ENCODE measurements at places on chromosomes 13 and 19.

DNA sequence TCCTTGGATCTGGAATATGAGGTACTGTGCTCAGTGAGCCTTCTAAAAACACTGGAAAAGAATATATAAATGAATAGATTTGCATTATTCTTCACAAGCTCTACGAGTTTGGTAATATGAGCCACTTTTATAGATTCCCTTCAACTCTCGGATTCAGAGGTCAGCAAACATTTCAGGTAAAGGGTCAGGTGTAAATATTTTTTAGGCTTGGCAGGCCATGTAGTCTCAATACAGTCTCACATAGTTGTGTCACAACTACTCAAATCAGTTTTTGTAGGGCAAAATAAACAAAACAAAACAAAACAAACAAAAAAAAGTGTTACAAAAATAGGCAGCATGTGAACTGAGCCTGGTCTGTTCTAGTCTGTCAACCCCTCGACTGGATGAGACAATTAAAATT, 57.4 kb downstream of the PSPC1 start:
- DNase-seq: no peak

DNA sequence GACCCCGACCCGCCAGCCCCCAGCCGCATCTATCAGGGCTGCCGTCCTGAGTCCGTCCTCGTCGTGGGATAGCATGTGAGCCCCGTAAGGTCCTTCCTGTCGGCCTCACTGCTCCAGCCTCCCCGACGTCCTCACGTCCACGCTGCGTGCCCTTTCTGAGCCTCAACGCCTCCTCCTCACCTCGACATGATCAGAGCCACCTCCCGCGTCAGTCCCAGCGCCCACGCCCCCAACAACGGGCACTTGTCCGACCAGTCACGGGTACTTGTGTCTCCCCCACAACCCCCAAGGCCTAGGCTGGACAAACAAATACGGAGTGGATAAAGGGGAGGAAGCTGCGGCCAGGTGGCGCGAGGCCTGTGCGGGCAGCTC, 665 bp downstream of the ZNF497 start:
- DNase-seq: no peak

DNA sequence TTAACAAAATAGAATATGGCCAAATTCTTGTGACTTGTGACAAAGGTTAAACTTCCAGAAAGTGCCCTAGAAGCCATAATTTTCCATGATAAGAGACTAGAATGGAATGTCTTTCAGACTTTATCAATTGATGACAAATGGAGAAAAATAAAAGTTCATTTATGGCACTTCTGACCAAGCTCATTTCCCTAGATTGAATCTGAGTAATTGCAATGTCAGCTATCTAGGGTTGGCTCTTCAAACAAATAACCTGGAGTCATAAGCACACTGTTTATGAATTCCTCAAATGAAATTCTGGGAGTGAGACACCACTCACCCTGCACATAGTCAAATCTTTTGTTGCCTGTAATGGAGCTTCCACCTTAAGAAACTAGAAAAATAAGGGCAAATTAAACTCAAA, 11.4 kb downstream of the ARHGEF7 start:
- DNase-seq: no peak

DNA sequence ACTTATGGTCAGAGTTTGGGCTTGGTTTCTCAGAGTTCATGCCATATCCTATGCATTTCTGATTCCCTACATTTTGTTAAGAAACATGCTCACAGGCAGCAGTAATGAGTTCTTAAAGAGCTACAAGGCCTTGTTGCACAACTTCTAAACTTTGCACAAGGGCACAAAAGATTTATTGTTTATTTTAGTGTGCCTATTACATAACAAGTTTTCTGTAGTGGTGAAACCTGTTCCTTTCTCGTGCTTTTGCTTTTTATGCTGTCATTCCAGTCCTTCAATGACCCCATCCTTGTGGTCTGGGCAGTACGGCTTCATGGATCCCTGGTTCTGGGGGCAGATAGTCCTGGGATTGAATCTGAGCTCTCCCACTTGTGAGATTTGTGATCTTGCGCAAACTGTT, 17.8 kb downstream of the ZNF507 start:
- no peak for DNase-seq

DNA sequence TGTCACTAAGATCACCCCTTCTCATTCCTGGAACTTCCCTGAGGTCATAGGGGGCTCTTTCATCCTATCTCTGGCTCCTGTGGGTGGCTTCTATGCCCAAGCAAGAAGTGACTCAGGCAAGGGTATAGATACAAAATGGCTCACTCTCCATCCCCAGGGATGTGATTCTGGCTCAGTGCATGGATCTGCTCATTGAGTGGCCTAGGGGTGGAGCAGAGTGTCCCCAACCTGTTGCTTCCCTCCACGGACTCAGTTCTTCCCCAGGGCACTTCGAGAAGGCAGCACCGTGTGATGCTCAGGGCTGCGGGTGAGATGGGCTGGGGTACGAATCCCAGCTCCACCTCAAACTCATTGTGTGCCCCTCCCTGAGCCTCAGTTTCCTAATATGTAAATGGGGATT, 136.4 kb downstream of the PTPRS start:
- DNase-seq: no peak

GRCh38 chr19:12000152-12000981, 35.1 kb downstream of the ZNF433 start:
- DNase-seq: no peak

- no peak for DNase-seq
Measured at GRCh38 chr19:39940221-39940833, 5.9 kb upstream of the FCGBP start.

GRCh38 chr19:1452802-1453524, 3.0 kb downstream of the APC2 start:
- DNase-seq: no peak

DNA sequence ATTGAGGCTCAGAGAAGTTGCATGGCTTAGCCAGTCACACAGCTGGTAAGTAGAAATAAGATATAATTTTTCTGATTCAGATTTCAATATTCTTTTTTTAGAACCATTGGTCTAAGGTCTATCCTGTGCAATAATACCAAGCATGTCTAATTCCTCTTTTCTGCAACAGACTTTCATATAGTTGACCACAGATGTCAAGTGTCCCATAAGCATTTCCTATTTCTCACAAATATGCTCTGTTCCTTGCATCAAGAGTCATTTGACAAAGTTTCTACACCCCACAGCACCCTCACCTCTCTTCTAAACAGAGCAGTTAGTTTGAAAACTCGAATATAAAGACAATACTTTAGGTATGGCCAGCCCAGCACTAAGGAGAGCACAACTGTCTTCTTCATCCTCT, 26.8 kb upstream of the SACS start:
- no peak for DNase-seq

GRCh38 chr19:13705928-13706447, 58.3 kb upstream of the MRI1 start:
- DNase-seq: no peak

DNA sequence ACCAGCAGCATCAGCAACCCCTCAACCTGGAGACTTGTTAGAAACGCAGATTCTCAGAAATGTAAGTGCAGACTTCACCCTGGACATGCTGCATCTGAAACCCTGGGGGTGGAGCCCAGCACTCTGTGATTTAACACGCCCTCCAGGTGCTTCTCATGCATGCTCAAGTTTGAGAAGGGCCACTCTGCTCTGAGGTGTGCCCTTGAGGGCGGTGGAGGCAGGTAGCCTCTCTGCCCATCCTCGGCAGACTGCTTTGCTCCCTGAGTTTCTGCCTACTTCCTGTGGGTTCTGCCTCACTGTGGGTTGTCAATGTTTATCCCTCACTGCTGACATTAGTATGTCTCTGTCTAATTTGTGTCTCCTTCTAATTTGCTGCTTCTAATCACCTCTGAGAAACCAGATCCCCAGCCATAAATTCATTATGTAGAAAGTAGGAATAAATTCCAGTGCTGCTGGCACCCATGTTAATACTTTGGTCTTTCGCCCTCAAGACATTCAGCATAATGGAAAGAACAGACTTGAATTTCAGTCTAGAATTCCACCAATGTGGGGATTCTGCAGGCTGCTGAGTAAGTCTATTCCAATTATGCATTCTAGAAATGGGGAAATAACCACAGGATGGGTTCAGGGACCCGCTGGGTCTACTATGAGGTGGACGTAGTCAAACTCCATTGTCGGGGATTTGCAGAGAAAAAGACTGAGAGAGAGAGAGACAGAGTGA, 51.3 kb upstream of the CYSLTR2 start:
- no peak for DNase-seq

GRCh38 chr19:292951-293350, 1.7 kb upstream of the PLPP2 start:
- no peak for DNase-seq

DNA sequence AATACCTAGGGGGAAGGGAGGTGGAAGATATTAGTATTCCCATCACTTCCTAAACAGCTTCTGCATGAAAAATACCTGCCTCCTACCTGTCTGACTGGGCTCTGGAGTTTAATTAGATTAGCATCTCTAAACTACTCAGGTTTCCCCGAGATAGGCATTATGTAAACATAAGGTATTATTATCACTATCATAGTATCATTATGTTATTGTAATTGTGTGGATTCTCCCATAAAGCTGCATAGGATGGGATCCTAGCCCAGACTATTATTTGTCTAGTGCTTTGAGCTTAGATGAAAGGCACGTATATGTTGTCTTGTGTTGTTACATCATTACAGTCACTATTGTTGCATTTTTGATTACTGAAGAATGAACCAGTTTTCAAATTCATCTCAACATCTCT, 115.2 kb upstream of the SOX21 start:
- DNase-seq: no peak

GRCh38 chr13:113794086-113794485, 35.1 kb downstream of the TMEM255B start:
- no peak for DNase-seq

DNA sequence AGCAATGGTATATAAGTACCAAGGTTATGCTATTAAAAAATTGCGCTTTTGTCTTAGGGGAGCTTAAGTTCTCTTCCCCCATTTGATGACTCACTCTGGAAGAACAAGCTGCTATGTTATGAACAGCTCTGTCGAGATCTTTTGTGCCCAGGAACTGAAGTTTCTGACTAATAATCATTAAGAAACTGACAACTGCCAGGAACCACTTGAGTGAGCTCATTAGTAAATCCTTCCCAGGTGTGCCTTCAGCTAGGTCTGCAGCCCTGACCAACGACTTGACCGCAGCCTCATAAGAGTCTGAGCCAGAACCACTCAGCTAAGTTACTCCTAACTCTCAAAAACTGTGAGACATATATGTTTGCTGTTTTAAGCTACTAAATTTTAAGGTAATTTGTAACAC, 147.8 kb downstream of the SLITRK6 start:
- no peak for DNase-seq

- no peak for DNase-seq
Measured at GRCh38 chr19:19366434-19367396, 38.8 kb upstream of the GATAD2A start.

DNA sequence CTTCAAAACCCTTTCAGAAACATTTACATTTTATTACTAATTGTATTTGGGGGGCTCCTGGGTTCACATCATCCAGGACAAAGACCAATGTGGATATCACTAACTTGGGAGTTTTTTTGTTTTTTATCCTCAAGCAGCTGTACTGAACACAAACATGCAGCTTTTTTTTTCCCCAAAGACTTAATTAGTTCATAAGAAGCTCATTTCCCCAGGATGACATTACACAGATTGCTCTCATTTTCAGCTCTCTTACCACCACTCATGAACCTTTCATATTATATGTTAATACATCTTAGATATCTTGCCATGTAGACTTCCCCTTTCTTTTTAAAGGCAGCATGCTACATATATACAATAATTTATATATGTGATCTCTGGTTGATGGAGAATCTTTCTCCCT, 118.7 kb upstream of the MAB21L1 start:
- DNase-seq: no peak

- no peak for DNase-seq
Measured at GRCh38 chr19:3097442-3097871, 3.3 kb downstream of the GNA11 start.

DNA sequence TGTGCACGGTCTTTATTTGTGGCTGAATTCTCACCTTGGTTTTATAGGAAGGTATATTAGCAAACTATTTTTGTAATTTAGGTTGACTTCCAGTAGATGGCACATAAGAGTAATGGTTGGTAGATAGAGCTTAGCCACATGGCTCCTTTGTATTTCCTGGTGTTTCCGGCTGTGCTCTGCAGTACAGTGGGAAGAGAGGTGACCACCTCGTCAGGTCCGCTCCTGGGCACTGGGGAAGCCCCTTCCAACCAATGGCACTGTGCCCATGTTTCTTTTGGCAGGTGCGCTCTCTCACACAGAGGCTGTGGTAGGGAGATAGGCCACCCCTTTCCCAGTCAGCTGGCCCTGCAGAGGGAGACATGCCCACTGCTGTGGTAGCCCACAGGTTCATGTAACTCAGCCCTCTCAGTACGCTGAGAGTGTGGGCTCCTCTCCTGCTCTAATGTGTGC, 74.3 kb upstream of the ATP12A start:
- no peak for DNase-seq

DNA sequence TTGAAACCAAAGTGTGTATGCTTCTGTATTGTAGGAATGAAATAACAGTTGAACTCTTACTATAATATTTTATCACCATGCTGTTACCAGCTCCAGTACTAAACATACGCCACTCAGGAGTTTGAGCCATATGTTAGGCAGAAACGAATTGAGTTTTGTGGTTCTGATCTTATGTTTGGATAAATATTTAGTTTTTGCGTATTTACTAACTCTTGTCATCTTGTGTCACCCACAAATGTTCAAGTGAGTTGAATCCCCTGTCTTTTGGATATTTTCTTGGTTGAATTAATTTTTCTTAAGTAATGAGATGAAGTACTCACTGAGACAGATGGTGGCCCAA, 1.5 kb downstream of the FNDC3A start:
- DNase-seq: no peak

GRCh38 chr13:66344805-66345517, 885.2 kb downstream of the PCDH9 start:
- DNase-seq: peak; percentile 72

DNA sequence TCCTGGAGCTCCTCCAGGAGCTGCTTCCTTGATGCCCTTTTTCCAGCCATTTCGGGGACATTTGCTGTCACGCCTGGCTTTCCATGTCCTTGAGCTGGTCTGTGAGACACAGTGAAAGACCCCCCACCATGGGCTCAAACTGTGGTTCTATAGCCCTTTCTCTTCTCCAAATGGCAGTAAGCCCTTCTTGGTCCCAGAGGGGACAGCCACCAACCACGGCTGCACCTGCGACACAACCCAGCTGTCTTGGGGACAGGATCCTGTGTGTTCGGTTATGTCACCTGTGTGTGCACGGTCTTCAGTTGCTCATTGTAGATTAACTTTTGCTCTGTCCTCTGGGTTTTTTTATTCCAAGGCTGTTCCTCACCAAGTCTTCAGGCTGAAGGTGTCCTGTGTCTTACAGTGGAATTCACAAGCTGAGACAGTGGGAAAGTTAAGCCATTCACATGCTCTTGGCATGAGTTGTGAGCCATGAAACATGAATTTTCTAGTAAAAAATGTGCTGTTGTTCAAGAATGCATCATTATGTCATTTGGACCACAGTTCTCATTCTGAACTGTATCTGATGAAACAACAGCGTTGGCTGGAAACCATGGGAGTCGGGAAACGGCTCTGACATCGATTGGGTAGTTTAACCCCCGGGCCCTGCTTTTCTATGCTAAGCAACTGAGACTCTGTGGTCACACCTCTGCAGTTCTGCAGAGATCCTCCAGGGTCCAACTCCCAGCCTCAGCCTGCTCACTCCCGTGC, 129.5 kb upstream of the MCF2L start:
- DNase-seq: no peak
